ENCODE measurements at places on chromosomes 7 and 10.
A peak's percentile ranks its signal among the peaks of the same experiment; 100 is the strongest.

DNA sequence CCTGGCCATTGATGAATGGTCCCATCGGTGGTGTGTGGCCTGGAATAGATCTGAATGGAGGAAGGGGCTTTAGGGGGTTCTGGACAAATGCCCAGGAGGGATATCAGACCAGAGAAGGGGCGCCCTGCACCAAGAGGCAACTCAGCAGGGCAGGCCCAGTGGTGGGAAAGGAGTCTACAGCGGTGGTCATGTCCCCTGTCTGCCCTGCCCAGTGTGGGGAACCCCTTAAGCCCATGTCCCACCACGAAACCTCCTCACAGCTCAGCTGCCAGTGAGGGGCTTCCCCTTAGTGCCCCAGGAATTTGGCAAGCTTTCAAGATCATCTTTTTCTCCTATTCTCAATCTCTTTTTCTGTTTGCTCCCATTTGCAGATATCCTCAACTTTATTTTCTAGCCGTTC is 14.1 kb upstream of the CCSER2 start:
- DNase-seq, result no peak

DNA sequence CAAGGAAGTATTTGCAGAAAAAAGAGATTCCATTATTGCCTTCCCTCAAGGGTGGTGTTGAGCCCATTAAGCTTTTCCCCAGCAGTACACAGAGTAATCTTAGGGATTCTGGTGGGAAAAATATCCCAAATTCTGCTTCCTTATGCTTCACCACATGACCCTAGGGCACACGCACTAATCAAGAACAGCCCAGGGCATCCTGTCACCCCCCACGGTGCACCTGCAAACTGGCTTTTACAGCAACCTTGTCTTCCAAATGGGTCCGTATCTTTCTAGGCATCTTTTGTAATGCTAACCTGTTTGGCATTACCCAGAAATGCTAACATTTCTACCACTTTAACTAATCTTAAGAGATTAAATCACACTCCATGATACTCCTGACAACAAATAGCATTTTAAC is 926 bp upstream of the C7orf33 start:
- DNase-seq, result no peak

- no peak for DNase-seq
Measured at GRCh38 chr10:35635576-35635975, 6.5 kb downstream of the FZD8 start.

GRCh38 chr7:46532571-46532970 is 611.5 kb upstream of the IGFBP3 start:
- DNase-seq, result no peak

DNA sequence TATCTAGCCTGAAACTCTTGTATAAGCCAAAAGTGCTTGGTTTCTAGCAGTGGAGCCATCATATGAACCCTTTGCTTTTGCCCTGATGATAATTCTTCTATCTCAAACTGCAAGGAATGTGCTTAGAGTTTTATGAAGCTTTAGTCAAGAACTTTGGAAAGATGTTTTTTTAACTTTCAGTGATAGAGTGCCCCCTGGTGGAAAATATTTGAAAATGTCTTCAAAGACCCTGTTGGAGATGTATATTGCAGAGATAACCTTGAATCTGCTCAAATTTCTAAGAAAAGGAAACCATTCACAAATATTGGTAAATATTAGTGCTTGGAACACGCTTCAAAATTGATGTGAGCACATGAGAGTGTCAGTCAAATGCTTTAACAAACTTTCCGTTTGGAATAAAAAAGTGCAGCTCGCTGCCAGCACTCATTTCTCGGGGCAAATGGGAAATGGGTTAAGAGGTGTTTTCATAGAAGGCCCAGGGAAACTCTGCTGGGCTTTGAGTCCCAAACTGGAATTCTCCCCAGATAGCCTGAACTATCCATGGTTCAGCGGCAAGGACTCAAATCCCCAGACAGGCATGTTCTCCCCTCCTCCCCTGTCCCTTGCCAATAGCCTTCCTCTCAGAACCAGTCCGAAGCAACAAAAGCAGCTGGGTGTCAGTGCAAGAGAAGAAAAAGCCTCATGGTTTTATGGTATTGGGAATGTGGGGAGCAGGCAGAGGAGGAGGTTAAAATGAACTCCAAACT is 129.3 kb downstream of the MYOF start:
- no peak for DNase-seq

GRCh38 chr10:109647627-109648026 is 275.7 kb downstream of the XPNPEP1 start:
- no peak for DNase-seq

DNA sequence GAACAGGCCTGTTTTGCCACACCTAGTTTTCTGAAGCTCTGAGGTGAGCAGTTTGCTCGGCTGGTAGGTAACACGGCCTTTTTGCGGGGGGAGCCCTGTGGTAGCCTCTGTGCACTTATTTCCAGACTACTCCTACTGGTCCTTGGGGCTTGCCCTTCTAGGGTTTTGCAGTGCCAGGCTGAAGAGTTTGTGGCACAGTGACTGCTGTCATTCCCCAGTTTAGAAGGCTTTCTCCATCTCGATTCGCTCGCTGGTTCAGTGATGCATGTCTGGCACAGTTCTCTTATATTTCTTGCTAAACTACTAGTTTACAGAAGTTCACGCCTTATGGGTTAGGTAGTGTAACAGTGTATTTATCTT is 711 bp downstream of the KIF20B start:
- no peak for DNase-seq

- no peak for DNase-seq
Measured at GRCh38 chr7:157399086-157399687, 62.4 kb downstream of the DNAJB6 start.

DNA sequence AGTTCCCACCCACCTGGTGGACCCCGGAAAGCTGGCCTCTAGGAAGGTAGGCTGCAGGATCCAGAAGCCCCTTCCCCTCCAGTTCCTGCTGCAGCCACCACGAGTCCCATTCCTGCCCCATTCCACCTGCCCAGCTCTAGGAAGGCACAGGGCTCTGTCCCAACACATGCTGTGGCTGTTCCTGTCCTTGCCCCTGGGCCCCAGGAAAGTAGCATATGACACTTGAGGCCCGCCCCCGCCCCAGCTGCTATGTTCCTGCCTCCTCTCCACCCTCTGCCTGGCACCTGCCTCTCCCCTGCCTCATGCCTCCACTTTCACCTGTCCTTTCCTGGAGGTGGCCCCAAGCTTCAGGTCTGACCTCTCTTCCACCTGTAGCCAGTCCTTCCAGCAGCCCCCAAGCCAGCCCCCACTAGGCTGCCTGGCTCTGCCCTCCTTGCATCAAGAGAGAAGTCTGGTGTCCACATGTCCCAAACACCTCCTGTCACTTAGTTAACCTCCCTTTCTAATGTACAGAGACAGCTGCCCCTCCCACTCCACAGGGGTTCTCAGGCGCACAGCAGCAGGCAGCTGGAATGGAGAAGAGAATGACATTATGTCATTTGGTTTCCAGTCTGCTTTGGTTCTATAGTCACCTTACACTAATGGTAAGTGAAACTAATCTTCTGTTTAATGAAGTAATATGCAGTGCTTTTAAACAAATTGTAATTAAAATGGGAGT is 22.7 kb downstream of the YKT6 start:
- DNase-seq, result no peak

DNA sequence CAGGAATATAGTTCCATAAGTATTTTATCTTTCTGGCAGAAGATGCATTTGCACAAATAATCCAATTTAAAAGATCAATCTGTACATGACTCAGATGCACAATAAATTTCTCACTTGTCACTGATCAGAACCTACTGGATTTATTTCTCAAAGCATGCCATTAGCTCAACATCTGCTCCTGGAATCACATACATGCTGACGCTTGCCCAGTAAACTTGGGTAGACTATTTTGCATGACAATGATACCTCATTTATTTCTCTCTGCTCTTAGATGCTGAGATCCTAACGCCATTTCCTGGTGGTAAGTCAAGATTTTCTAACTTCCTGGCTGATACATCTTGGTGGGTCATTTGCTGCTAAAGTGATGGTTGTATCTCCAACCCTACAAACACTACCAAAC is 33.8 kb upstream of the C10orf120 start:
- no peak for DNase-seq

- DNase-seq, result peak; percentile 32
Measured at GRCh38 chr7:97179454-97180104, 62.1 kb downstream of the SDHAF3 start.

- no peak for DNase-seq
Measured at GRCh38 chr7:19001854-19002253, 115.6 kb downstream of the TWIST1 start.

DNA sequence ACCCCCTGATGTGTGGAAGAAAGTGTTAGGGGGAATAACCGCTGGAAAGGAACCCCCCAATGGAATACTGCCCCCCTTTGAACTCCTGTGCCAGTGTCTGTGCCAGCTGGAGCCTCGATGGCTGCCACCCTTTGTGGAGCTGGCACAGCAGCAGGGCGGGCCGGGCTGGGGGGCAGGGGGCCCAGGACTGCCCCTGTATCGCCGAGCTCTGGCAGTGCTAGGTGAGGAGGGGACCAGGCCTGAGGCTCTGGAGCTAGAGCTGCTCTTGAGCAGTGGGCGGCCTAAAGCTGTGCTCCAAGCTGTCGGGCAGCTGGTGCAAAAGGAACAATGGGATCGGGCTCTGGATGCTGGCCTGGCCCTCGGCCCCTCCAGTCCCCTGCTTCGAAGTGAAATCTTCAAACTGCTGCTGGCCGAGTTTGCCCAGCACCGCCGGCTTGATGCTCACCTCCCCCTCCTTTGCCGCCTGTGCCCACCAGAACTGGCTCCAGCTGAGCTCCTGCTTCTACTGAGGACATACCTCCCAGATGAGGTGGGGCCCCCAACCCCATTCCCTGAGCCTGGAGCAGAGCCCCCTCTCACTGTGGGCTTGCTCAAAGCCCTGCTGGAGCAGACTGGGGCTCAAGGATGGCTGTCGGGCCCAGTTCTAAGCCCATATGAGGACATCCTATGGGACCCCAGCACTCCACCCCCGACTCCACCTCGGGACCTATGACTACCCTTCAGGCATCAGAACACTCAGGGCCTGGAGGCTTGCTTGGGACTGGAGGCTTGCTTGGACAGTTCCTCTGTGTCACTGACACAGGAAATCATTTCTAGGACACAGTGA is 2.2 kb downstream of the HPS6 start:
- DNase-seq, result no peak

- DNase-seq, result no peak
Measured at GRCh38 chr7:80106498-80107113, 28.0 kb upstream of the GNAI1 start.

- DNase-seq, result peak; percentile 61
Measured at GRCh38 chr10:14010101-14010558, 320.6 kb downstream of the FRMD4A start.

- no peak for DNase-seq
Measured at GRCh38 chr7:46885167-46885566, 696.7 kb downstream of the TNS3 start.

DNA sequence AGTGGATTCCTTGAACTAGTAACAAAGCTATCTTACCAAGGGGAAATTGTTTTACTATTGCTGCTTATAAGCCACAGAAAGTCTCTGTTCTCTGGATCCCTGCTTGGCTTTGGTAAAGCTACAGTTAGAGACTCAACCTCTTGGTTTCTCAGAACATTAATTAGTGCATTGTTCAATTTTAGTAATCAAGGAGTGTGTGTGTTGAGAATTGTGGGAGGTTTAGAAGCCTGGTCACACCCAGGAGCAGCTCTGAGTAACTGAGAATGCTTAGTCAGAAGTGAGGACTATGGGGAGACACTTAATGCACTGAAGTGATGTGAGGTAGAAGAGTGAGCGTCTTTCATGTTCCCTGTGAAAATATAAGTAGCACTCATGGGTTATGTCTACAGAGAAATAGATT is 8.2 kb upstream of the ACTA2 start:
- no peak for DNase-seq

DNA sequence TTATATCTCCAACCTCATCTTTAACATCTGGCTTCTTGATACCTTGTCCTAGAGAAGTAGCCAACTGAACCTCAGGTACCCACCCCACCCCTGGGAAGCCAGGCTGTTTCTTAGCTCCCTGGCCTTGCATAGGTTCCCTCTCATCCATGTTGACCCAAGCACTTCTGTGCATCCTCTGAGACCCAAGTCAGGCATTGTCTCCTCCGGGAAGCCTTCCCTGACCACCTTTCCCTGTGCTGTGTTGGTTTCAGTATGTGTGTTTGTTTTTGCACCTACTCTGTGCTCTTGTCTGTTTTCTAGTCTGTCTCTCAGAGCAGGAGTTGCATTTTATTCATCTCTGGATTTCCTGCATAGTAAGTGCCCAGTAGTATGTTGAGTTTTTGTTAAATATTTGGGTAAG is 93.4 kb upstream of the ANLN start:
- DNase-seq, result no peak
